Endothelial cell (in vitro differentiated cells): ENCODE measurements at places on chromosomes 16 and 17.
A peak's percentile ranks its signal among the peaks of the same experiment; 100 is the strongest.

DNA sequence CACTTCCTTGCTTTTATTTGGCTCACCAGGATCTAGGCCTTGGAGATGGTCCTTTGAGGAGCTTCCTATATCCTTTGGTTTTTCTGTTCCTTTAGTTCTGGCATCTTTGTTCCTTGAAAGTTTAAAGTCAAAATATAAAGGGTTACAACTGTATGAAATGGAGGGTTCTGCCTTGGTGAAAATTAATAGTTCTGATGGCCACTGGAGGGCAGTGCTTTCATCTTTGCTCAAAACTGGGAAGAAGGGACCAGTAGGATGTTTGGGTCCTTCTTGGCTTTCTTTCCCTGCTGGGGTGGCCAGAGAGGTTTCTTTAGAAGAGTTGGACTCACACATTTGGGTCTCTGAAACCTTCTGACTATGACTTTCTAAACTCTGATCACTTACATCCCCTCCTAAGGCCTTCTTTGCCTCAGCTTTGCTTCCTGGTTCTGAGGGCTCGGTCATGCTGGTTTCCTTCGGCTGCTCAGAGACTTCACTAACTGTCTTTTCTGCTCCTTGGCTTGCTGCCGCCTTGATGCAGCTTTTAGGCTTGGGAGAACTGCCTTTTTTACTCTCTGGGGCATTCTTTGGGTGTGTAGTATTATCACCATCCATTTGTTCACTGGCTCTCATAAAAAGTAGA, 10.9 kb upstream of the ITGA2B start:
- DNase-seq, result no peak

GRCh38 chr17:57527221-57528057, 217.7 kb downstream of the CCDC182 start:
- no peak for DNase-seq

- peak; percentile 77 for DNase-seq
These were observed 11.3 kb downstream of the MCRIP1 start for GRCh38 chr17:81821603-81822311.

DNA sequence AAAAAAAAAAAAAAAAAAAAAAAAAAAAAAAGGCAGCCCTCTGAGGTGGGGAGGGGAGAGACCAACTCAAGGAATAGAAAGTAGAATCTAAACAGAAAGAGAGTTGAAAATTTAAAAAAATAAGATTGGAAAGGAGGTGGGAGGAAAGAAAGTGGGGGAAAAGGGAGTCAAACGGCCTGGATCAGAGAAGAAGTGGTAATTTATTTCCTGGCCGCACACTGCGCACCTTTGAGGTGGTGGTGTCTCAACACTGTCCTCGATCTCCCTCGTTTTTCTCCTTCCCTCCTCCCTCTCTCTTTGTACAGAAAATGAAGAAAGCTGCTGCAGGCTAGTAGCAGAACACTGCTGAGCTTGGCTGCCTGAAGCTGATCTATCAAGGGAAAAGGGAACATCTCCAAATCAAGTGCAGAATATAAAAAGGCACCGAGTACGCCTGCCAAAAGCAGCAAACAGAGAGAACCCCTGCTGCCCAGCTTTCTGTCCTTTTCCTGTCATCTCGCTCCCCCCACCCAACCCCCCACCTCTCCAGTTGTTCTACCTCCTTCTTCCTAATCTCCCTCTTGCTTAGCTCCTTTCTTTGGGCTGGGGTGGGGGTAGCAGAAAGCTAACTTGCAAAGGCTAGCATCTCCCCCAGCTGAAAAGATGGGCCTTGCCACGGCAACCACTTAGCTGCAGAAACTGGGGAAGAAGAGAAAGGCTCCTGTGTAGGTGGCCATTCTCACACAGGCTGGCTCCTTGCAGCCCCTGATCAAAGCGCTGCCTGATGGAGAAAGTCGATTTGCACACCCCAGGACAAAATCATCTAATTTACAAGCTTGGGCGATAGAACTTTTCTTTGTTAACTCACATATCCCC, 22.5 kb downstream of the AXIN2 start:
- no peak for DNase-seq

- DNase-seq, result no peak
These were observed 6.5 kb upstream of the CARD14 start for GRCh38 chr17:80163336-80163735.
